Lower lobe of right lung (tissue), 2 donors: ENCODE measurements at places on chromosomes 5 and 9. TPM values are rescaled to one million over a fixed set of nuclear protein-coding genes. Genes with fewer than 3 reads are reported as not detected.

- H3K27ac ChIP-seq = no peak overlapping the region
- peaks cover 6% of the 10 kb centered on the region for H3K4me1 ChIP-seq
- no peak overlapping the region for H3K4me3 ChIP-seq
- no peaks in the 10 kb centered on the region for H3K27me3 ChIP-seq
These were observed 50.3 kb downstream of the RFX3 start for GRCh38 chr9:3475300-3476020.

DNA sequence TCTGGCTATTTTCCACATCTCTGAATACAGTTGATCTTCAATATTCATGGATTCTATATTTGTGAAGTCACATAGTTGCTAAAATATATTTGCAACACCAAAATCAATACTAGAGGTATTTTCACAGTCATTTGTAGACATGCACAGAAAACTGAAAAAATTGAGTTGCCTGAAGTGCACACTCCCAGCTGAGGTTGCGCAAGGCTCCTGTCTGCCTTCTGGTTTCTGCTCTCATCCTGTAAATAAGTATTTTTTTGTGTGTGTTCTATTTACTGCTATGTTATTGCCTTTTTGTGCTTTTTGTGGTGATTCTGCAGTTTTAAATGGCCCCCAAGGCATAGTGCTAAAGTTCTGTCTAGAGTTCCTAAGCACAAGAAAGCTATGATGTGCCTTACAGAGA, 371.1 kb upstream of the GRAMD2B start:
- no peaks in the 10 kb centered on the region for H3K27me3 ChIP-seq
- H3K36me3 ChIP-seq = no peaks in the 10 kb centered on the region
- no peaks in the 10 kb centered on the region for H3K4me1 ChIP-seq
- no peak overlapping the region for H3K27ac ChIP-seq
- DNase-seq = no peak

- no peaks in the 10 kb centered on the region for H3K27me3 ChIP-seq
- no peak overlapping the region for H3K27ac ChIP-seq
- no peaks in the 10 kb centered on the region for H3K4me1 ChIP-seq
- H3K36me3 ChIP-seq = no peaks in the 10 kb centered on the region
These were observed 67.3 kb downstream of the POU5F2 start for GRCh38 chr5:93674138-93674537.

DNA sequence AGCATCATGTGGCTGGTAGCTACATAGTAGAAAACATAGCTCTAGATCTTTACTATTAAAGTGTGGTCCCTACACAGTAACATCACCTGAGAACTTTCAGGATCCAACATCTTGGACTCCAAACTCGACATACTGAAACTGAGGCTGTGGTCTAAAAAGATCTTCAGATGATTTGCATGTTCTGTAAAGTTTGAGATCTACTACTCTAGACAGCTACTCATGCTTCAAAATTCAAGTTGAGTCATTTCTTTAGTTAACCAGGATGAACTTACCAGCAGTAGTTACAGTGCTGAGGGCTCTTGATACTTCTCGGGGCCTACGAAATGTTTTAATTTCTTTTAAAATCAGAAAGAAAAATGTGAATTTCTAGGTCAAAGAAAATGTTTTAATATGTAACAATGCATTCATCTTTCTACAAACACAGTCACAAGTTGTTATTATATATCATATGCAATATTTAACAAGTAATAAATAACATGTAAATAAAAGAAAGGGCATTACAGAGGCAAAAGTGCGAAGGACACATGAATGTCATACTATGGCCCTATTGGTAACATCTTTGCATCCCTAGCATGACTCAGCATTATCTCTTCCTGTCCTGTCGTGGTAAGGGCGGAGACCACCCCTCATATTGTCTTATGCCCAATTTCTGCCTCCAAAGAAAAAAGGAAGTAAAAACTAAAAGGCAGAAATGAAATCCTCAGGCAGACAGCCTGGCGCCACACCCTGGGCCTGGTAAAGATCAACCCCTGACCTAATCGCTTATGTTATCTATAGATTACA, 563.9 kb upstream of the TLE4 start:
- no peak for DNase-seq
- no peaks in the 10 kb centered on the region for H3K27me3 ChIP-seq
- no peak overlapping the region for H3K27ac ChIP-seq
- H3K4me3 ChIP-seq = no peak overlapping the region

GRCh38 chr9:89089176-89089575, 89.4 kb downstream of the SHC3 start:
- no peaks in the 10 kb centered on the region for H3K36me3 ChIP-seq
- H3K4me1 ChIP-seq = no peaks in the 10 kb centered on the region
- no peak overlapping the region for H3K27ac ChIP-seq
- DNase-seq = no peak
- no peaks in the 10 kb centered on the region for H3K27me3 ChIP-seq

- no peaks in the 10 kb centered on the region for H3K4me1 ChIP-seq
- H3K27me3 ChIP-seq = no peaks in the 10 kb centered on the region
- no peak for DNase-seq
These were observed 273.3 kb downstream of the MSX2 start for GRCh38 chr5:174997688-174998087.

GRCh38 chr5:34039398-34040157, 3.4 kb downstream of the C1QTNF3 start:
- H3K4me1 ChIP-seq = peaks cover 24% of the 10 kb centered on the region
- no peaks in the 10 kb centered on the region for H3K27me3 ChIP-seq
- H3K4me3 ChIP-seq = no peak overlapping the region
- no peak for DNase-seq
- H3K27ac ChIP-seq = no peak overlapping the region

DNA sequence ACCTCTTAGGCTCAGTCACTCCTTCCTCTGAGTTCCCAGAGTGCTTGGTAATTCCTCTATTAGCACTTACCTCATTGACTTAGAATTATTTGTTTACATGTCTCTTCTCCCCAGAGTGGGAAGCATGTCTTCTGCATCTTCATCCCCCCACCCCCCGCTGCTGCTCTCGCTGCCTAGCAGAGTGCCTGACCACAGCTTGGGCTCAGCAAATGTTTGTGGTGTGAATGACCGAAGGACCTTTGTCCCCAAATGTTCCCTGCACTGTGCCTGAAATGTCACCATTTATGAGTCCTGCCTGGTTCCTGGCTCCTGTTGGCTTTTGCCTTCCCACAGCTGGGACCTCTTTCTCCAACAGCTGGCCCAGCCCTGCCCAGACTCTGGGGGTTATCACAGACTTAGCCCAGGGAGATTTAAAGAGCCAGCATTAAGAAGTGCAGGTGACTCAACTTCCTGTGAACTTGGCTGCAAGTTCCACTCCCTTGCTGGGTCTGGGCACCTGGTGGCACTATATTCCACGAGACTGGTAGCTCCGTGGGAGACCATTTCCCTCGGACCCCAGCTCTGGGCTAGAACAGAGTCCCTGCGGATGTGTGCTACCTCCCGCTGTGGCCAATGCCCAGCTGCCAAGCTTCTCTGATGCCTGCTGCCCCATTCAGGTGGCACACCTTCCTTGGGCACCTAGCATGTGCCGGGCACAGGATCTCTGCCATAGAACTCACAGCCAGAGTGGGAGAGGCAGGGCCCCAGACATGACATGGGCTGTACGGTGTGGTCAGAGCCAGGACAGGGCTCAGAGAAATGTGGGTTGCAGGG, 1.8 kb upstream of the HMCN2 start:
- H3K27ac ChIP-seq = no peak overlapping the region
- peaks cover 61% of the 10 kb centered on the region for H3K27me3 ChIP-seq

DNA sequence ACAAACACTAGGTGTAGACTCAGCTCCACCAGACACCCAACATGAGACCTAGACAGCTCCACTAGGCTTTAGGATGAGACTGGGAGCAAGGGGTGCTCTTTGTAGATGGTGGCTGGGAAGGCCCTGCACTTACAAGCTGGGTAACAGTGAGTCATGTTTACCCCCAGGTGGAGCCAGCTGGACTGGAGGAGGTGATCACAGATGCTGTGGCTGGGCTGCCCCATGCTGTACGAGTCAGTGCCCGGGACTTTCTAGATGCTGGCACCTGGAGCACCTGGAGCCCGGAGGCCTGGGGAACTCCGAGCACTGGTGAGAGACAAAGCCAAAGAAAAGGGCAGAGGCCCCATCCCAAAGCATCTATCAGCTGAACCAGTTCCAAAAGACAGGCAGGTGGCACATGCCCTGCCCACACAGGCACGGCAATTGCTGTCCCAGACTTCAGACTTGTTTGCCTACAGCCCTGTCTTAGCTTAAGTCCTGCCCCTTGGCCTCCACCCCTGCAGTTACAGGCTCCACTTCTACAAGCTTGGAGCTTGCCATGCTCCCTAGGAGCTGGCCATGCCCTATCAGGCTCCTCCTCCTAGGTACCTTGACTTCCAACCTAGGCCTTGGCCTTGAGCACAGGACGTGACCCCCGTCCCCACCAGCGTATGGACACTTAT, 2.7 kb downstream of the CCL27 start:
- no peak overlapping the region for H3K4me3 ChIP-seq
- H3K27me3 ChIP-seq = no peaks in the 10 kb centered on the region
- H3K36me3 ChIP-seq = peaks cover 23% of the 10 kb centered on the region
- no peak overlapping the region for H3K27ac ChIP-seq
- H3K4me1 ChIP-seq = peaks cover 17% of the 10 kb centered on the region
- DNase-seq = no peak

DNA sequence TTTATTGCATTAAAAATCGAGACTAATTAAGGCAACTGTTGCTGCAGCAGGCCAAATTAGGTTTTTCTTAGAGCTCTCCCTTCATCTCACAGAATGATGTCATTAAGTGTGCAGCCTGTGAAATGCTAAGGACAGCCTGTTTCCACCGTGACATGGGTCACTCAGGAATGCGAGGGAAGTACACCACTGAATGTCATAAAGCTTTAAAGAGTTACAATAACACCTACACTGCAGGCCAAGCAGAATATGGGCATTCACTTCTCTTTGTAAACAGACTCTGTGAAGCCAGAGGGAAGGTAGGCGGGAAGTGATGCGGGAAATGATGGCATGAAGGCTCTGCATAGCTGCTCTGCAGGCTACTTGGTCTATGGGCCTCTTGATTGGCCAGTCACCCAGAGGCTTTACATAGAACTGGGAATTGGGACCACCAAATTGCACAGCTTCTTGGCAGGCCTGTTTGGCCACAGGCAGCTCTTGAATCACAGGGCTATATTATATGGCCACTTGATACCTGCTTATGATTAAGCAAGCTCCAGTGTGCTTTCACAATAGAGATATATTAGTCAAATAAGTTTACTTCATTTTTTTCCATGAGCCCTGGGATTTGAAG, 28.4 kb upstream of the AOPEP start:
- no peaks in the 10 kb centered on the region for H3K27me3 ChIP-seq
- peak overlapping the region; percentile 65 for H3K27ac ChIP-seq
- peaks cover 7% of the 10 kb centered on the region for H3K4me1 ChIP-seq
- no peaks in the 10 kb centered on the region for H3K36me3 ChIP-seq

DNA sequence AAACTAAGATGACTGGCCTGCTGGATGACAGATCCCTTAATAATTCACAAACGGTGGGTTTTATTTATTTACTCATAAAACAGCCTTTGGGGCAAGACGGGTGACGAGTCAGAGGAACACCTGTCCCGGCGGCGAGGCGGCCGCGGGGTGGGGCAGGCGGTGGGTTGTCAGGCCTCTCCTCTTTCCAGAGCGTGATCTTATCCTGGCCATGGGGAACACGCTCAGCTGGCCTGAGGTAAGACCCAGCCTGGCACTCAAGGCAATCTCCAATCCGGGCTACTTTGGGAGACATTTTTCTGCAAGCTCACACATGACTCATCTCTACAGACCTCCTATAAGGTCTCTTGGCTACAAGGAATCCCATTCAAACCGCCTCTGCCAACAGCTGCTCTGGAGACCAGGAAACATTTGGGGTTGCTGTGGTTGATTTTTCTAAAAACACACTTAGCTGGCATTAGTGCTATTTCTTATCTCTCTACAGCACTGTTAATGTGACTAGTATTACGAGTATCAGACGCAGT, 6.3 kb downstream of the RAPGEF1 start:
- no peaks in the 10 kb centered on the region for H3K36me3 ChIP-seq
- peak overlapping the region; percentile 91 for H3K27ac ChIP-seq
- peak overlapping the region; percentile 12 for H3K4me3 ChIP-seq

DNA sequence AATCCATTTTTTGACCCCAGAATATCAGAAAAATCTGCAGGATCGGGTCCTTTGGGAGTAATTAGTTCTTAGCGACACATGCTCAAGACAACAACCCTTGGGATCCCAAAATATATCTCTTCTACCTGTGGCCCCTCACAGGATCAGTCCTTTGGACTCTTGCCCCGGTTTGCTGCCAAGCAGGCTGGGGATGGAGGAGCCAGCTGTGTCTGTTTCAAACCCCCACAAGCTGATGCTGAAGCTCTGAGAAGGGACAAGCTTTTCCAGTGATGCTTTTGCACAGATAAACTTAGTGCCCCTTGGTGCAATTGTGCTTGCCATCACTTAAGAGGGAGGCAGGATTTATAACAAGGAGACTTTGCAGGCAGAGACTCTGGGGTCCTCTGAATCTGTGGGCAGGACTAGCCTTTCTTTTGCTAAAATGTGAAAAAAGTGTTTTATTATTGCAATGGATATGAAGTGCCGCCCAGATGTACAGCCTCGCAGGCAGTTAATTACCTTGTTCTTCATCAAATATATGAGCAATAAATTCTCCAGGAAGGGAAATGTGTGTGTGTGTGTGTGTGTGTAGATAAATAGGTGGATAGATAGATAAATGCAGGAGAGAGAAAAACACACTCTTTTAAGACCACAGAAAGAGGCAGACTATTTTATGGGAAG, 9.6 kb upstream of the LHX2 start:
- peaks cover 93% of the 10 kb centered on the region for H3K27me3 ChIP-seq
- no peaks in the 10 kb centered on the region for H3K36me3 ChIP-seq
- no peak overlapping the region for H3K27ac ChIP-seq

- no peaks in the 10 kb centered on the region for H3K36me3 ChIP-seq
- H3K27me3 ChIP-seq = no peaks in the 10 kb centered on the region
- H3K27ac ChIP-seq = peak overlapping the region; percentile 24
- peaks cover 31% of the 10 kb centered on the region for H3K4me1 ChIP-seq
These were observed 46.1 kb downstream of the PCDH1 start for GRCh38 chr5:141832131-141832530.

GRCh38 chr9:116288658-116289057, 135.1 kb downstream of the PAPPA start:
- no peak overlapping the region for H3K4me3 ChIP-seq
- H3K36me3 ChIP-seq = no peaks in the 10 kb centered on the region
- DNase-seq = no peak

- no peak for DNase-seq
- H3K4me1 ChIP-seq = no peaks in the 10 kb centered on the region
- no peak overlapping the region for H3K27ac ChIP-seq
- H3K27me3 ChIP-seq = no peaks in the 10 kb centered on the region
- H3K4me3 ChIP-seq = no peak overlapping the region
These were observed 8.2 kb upstream of the TYRP1 start for GRCh38 chr9:12684974-12685373.

TTC23L gene
- total RNA-seq = 1.3 TPM

MED10 gene
- total RNA-seq = 30.3 TPM

CARTPT gene
- total RNA-seq = not detected

SHOC1 gene
- total RNA-seq = 0.15 TPM

PCDHB3 gene
- total RNA-seq = 1.5 TPM

PCDHA9 gene
- total RNA-seq = 0.32 TPM

FAM221B gene
- 0.32 TPM for total RNA-seq
